Upper lobe of left lung (tissue), 6 donors: ENCODE measurements at places on chromosomes 5 and 9. TPM values are rescaled to one million over a fixed set of nuclear protein-coding genes. Genes with fewer than 3 reads are reported as not detected.
A peak's percentile ranks its signal among the peaks of the same experiment; 100 is the strongest.

DNA sequence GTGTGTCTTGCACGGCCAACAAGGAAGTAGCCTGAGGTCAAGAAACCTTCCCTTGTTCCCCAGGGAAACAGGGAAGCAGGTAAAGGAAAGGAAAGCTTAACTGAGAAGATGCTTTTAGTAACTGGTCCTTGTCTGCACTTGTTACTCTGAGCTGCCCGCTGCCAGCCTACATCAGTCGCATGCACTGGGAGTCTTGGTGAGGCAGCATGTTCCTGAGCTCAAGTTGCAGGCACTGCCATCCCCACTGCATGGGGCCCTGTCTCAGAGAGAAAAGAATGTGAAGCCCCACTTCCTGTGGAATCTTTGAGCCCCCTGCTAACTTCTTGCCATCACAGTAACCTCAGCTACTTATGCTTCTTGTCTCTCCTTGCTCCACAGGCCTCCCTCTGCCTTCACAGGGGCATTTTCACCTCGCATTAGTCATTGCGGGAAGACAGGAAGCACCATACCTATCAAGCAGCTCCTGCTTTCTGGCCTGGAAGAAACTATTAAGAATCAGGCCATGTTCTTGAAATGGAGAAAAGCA, 344.1 kb upstream of the ADAMTSL1 start:
- DNase-seq = no peak

DNA sequence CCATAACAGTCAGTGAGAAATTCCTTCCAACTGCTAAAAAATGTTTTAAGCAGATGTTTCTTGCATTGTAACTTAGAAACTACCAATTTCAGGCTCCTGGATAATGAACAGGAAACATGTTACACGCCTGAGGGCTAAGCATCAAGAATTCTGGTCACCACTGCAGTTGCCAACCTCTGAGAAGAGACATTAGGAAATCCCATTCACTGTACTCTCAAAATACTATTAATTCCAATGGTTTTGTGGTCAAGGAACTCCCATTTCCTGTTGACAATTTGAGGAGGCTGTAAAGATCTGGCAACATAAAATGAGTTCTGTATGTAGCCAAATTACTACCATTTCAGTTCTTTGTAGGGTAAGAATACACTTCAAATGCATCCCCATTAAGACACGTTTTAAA, 456.0 kb upstream of the MEF2C start:
- DNase-seq = no peak

DNA sequence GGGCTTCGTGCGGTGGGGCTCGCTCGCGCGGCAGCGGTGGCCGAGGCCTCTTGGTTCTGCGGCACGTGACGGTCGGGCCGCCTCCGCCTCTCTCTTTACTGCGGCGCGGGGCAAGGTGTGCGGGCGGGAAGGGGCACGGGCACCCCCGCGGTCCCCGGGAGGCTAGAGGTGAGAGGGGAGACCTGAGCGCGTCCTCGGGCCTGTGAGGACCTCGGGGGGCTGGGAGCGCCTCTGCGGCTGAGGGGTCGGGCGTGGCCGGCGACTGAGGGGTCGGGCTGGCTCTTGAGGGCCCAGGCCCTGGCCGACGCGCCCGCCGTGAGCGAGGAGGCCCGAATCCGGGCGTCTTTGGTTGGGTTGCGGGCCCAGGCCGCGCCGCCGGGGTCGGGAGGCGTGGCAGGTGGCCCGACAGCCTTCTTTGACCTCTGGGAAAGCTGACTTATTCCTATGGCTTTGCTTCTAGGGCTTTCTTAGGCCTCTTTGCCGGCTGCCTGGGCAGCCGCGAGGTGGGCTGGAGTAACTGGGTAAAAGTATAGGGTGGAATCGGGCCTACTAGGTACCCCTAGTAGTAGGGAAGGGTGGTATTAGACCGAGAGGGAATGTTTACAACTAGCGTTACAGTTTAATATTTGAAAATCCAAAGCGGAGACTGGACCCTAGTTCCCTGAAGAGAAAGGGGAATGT, at the start of gene CANX:
CANX (plus strand) TSS at position 33 of the 681 bp plus-strand sequence. CDS start 6,715 bp downstream, outside the sequence.
- DNase-seq = no peak

GRCh38 chr5:33793836-33794549, 97.8 kb downstream of the ADAMTS12 start:
- no peak for DNase-seq

ZNF879 gene
- total RNA-seq = 3.7 TPM

GRCh38 chr9:121424024-121424432, 54.0 kb upstream of the STOM start:
- no peak for DNase-seq

PCDHB2 gene
- total RNA-seq = 5.2 TPM

- DNase-seq = peak; percentile 6
These were observed 25.4 kb downstream of the CTNND2 start for GRCh38 chr5:11878814-11879213.

SPRY4 gene
- total RNA-seq = 81.2 TPM

UQCRQ gene
- total RNA-seq = 52.4 TPM

DNA sequence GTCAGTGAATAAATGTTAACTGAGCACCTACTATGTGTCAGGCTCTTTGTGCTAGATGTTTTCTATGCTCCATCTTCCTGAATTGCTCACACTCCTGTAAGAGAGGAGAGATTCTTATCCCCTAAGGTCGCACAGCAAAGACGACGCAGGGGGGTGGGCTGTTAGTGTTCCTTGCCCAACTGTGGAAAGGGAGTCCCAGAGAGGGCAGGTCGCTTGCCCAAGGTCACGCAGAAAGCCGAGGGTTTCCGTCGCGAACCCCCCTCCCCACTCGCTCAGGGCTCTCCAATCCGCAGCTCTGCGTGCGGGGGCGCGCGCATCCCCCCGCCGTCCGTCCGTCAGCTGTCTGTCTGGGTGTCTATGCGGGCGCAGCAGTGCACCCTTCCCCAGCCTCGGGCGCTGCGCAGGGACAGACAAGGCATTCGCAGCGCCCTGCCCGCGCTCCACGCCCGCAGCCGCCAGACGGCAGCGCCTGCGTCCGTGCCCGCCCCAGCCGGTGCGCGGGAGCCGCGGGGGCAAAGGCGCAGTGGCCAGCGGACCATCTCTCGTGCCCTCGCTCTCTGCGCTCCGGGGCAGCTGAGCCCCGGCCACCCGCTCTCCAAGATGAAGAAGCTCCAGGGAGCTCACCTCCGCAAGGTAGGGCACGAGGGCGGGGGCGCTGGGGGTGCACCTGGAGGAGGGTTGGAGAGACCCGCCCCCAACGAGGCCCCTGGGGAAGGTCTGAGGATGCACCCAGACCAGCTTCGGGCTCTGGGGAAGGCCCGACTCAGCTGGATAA, at the start of gene SLC6A7:
SLC6A7 (plus strand) TSS at position 335 of the 775 bp plus-strand sequence; CDS start at position 601, 266 bp downstream.
- no peak for DNase-seq

GRCh38 chr5:129379406-129379805, 80.7 kb upstream of the ADAMTS19 start:
- no peak for DNase-seq

PTPRD gene
- total RNA-seq = 9.2 TPM

- no peak for DNase-seq
These were observed 52.5 kb upstream of the PRLR start for GRCh38 chr5:35282810-35283209.

DNA sequence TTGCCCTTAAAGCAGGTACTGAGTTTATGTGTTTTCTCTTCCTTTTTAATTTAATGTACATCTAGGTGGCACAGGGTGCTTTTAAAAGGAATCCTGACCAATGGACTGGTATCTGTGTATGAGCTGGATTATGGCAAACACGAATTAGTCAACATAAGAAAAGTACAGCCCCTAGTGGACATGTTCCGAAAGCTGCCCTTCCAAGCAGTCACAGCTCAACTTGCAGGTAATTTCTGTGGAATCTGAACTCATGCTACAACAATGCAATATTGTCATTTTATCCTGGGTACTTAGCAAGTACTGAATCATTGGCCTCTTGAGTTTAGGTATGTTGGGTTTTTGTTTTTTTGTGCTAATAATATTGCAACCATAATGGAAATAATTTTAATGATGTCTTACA, 14.4 kb upstream of the TMOD1 start:
- no peak for DNase-seq

MZB1 gene
- total RNA-seq = 2.1 TPM

GRCh38 chr9:97984188-97985057, 1.3 kb downstream of the ANP32B start:
- DNase-seq = peak; percentile 69

- no peak for DNase-seq
These were observed 258.3 kb downstream of the CWC27 start for GRCh38 chr5:65026816-65027548.

GRCh38 chr9:90073186-90073945, 468.6 kb downstream of the GADD45G start:
- DNase-seq = no peak

DNA sequence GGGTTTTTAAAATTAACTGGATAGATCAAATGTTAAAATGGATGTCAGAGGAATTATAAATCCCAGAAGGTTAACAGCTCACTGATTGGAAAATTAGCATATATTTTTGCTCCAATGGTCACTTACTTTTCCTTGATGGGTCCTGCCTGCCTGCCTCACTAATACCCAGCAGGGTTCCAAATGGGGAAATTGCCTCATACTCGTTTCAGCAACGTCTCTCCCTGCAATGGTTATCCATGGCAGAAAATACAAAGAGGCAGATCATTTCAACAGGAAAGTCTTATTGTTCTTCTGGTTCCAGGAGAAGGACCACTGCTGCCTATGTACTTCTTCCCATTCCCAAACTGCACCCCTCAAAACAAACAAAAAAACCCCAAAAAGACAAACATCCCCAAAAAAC, 71.3 kb downstream of the ERP44 start:
- no peak for DNase-seq

DNA sequence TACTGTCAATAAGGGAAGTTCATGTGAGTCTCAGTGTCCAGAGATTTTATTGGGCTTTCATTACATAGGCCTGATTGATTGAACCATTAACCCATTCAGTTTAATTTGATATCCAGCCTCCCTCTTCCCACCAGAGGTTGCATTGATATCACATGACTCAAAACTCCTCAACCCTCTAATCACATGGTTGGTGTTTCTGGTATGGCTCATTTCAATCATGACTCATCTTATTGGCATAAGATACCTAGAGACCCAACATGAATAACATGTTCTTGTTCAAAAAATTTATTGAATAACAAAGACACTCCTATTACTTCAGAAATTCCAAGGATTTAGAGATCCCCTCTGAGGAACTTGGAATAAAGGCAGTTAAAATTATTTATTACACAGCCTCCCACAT, 982.2 kb downstream of the TLE1 start:
- DNase-seq = no peak

GRCh38 chr5:14735944-14736343, 71.4 kb downstream of the OTULIN start:
- DNase-seq = no peak

- DNase-seq = no peak
These were observed 17.4 kb downstream of the SH3PXD2B start for GRCh38 chr5:172436879-172437369.

DNA sequence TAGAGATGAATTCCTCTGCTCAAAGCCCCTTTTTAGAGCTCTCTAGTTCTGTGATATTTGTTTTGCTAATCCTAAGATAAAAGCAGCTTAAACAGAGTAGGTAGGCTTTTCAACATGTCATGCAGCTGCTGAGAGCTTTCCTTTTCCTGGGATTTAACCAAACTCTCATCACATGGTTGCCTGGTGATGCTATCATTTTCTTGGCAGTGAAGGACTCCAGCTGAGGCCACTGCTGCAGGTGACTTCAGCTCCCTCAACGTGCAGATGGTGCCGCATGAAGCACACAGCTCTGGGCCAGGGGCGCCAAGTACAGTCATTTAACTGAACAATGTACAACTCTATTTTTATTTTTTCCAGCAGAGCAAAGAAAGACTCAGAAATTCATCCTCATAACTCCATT, 42.2 kb downstream of the SECISBP2 start:
- no peak for DNase-seq

POU5F2 gene
- 2.6 TPM for total RNA-seq

DNA sequence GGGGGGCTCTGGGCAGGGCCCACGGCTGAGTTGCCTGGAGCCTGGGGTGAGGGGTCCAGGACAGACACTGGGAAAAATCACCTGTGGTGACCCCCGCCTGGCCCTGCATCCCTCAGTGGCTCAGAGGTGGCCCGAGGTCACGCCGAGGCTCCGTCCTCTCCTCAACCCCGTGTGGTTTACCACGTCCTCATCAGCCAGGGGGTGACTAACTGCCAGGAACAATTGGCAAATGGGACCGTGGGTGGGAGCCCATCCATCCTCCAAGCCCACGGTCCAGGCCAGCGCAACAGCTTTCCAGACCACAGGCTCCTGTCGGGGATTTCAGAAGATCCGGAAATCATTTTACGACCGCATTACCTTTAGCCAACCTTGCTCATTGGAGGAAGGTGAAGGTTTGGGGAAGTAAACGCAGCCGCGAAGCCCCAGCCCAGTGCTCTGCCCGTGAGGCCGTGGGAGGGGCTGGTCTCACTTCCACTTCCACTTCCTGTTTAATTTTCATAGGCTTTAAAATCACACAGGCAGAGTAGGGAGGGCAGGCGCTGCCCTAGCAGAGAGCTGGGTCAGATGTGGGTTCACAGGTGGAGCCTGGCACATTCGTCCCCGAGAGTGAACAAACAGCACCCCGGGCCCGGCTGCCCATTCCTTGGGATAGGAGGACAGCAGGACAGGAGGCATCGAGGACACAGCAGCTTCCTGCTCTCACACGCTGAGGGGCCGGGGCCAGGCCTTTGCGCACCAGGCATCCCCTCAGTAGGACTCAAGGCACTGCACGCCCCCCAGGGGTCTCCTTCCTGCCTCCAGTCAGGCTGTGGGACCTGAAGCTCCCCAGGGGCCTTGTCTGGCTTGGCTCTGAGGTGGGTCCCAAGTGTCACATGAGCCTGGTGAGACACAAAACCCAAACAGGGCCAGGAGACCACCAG, 19.8 kb upstream of the SLC9A3 start:
- DNase-seq = no peak

CDX1 gene
- not detected for total RNA-seq

GRCh38 chr9:69919461-69920061, 98.9 kb downstream of the CFAP95 start:
- DNase-seq = no peak

DNA sequence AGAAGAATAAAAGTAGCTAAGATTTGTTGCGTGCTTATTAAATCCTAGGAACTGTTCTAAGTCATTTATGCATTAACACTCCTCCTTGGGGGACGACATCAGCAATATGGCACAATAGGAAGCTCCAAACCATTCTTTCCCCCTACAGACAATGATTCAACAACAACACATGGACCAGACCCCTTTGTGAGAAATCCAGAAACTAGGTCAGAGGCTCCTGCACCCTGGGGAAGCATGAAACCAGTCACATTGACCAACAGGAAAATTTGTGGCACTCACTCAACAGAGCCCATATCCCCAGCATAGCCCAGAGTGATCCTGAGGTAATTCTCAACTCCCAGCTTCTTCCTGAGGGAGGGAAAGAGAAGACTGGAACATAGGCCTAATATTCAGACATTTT, 294.4 kb downstream of the HINT1 start:
- no peak for DNase-seq

DNA sequence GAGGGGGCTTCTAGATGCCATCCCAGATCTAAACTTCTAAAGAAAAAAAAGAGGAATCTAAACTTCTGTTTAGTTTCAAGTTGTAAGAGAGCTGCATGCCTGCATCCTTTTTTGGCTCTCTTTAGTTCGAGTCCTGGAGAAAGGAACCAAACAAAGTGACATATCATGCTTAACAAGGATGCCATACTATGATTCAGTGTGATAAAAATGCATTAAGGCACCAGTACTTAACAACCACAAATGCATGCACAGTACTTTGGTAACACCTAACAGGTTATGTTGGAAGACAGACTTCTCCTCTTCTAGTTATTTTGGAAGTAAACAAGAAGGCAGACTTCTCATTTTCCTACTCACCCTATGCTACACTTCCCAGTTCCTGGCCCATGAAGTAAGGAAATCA, 27.3 kb downstream of the NME5 start:
- DNase-seq = no peak
